ENCODE measurements at places on chromosomes 13 and 19. TPM values are rescaled to one million over a fixed set of nuclear protein-coding genes. Genes with fewer than 3 reads are reported as not detected.

The KLF2 gene
- polyA plus RNA-seq: 30.9 TPM

The ERICH6B gene
- polyA plus RNA-seq: not detected

The TMEM38A gene
- polyA plus RNA-seq: 13.5 TPM

The C13orf42 gene
- not detected for polyA plus RNA-seq

The COX7A1 gene
- polyA plus RNA-seq: 1,566 TPM

The FPR2 gene
- polyA plus RNA-seq: 0.09 TPM

The RDH8 gene
- polyA plus RNA-seq: not detected

The ZIC5 gene
- polyA plus RNA-seq: not detected

The CD33 gene
- polyA plus RNA-seq: 2.4 TPM

The IL11 gene
- not detected for polyA plus RNA-seq

The DIRAS1 gene
- 155 TPM for polyA plus RNA-seq

The ARHGAP45 gene
- 5.9 TPM for polyA plus RNA-seq

The NKPD1 gene
- 0.07 TPM for polyA plus RNA-seq

The CEACAM3 gene
- polyA plus RNA-seq: 0.07 TPM

The WDR87 gene
- polyA plus RNA-seq: not detected

The SMAD9 gene
- polyA plus RNA-seq: 4.9 TPM

The POSTN gene
- 68.6 TPM for polyA plus RNA-seq

The PALM gene
- 30.3 TPM for polyA plus RNA-seq

The GTF2F2 gene
- 19.8 TPM for polyA plus RNA-seq

The PSPN gene
- 0.50 TPM for polyA plus RNA-seq

The AXL gene
- 12.3 TPM for polyA plus RNA-seq

The ERICH4 gene
- not detected for polyA plus RNA-seq

The KCNK6 gene
- 2.4 TPM for polyA plus RNA-seq

The ETV2 gene
- 0.77 TPM for polyA plus RNA-seq

The C19orf73 gene
- polyA plus RNA-seq: 3.3 TPM

The PTGIR gene
- polyA plus RNA-seq: 6.7 TPM

The ATP13A1 gene
- 16.7 TPM for polyA plus RNA-seq

The IL27RA gene
- polyA plus RNA-seq: 3.4 TPM

The SIAH3 gene
- not detected for polyA plus RNA-seq

The ZNF177 gene
- polyA plus RNA-seq: 2.2 TPM

The ADAMTSL5 gene
- polyA plus RNA-seq: 10.9 TPM

The CERS4 gene
- polyA plus RNA-seq: 10.2 TPM

The NCAN gene
- not detected for polyA plus RNA-seq

All from right cardiac atrium (tissue), 5 donors.